Spleen (tissue), 13 donors: ENCODE measurements at places on chromosomes 2 and 18. TPM values are rescaled to one million over a fixed set of nuclear protein-coding genes. Genes with fewer than 3 reads are reported as not detected.

DNA sequence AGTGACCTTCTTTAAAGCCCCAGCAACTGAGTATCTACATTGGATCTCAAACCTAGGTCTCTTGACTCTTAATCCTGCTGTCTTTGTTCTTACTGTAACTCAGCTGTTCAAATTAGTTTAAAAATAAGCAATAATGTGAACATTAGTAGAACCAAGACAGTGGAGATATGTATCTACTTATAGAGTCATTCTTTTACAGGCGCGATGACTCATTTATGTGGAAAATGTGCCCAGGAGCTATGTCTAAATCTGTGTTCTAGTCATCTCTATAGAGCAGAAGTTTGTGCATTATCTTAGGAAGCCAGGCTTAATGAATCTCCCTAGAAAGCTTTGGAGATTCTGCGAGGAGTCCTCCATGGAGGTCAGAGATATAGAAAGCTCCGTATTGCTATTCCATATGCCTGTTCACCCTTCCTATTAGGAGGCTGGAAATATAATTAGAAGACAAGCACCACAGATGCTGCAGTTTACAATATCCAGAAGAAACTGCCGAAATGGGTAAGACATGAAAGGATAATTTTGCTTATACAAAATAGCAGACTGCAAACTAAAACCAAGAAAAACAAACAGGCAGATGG is 211.6 kb downstream of the TRIB2 start:
- no peak overlapping the region for H3K27ac ChIP-seq
- H3K4me1 ChIP-seq: peaks cover 10% of the 10 kb centered on the region
- no peak for DNase-seq
- no peaks in the 10 kb centered on the region for H3K27me3 ChIP-seq
- no peaks in the 10 kb centered on the region for H3K36me3 ChIP-seq
- H3K4me3 ChIP-seq: no peak overlapping the region

DNA sequence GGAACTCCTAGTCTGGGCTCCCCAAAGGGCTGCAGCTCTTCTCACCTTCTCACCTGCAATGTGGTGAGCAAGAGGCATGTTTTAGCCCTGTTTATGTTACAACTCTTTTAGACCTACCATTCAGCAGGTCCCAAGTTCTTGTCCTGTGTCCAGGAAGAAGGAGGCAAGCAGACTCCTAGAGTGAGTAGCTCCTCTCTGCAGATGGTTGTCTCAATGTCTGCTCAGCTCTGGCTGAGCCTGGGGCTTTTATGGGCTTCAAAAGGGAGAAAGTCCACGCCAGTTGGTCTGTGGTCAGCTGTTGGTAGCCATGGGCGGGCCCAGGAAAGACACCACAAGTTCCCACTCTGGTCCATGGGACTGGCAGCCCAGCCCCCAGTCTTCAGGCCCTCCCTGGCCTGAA is 148.1 kb upstream of the HS6ST1 start:
- no peak overlapping the region for H3K27ac ChIP-seq
- no peak overlapping the region for H3K4me3 ChIP-seq
- no peaks in the 10 kb centered on the region for H3K4me1 ChIP-seq
- no peaks in the 10 kb centered on the region for H3K36me3 ChIP-seq

DNA sequence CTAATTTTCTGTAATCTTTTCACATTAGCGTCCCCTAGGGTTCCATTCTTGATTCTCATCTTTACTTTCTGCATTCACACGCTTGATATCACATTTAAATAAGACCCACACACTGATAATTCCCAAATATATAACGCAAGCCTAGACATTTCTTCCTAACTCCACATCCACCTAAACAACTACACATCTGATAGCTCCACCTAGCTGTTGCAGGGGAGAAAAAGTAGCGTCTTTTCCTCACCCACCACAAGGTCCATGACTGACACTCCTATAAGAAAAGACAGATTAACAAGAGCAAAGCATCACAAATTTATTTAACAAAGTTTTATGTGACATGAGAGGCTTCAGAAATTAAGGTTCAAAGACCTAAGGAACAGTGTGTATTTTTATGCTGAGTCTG is 862.2 kb upstream of the DDX18 start:
- DNase-seq: no peak
- no peak overlapping the region for H3K27ac ChIP-seq
- no peaks in the 10 kb centered on the region for H3K27me3 ChIP-seq
- H3K36me3 ChIP-seq: no peaks in the 10 kb centered on the region
- H3K4me3 ChIP-seq: no peak overlapping the region

FAP gene
- polyA plus RNA-seq: 1.9 TPM

DNA sequence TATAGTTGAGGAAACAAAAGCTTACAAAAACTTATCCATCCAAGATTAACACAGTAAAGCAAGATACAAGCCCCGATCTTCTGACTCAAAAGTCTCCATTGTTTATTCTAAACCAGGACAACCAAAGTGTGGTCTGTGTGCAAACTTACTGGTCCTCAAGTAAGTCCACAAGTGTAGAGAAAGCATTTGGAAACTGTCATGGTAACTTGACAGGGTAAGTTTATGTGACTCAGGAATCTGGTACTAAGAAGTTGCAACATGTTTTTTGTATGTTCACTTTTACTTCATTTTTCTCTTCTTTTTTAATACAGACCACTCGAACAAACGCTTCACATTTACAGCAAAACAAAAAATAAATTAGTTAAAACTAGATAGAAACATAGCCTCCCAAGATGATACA is 9.4 kb downstream of the MBD2 start:
- no peaks in the 10 kb centered on the region for H3K27me3 ChIP-seq
- DNase-seq: no peak
- peaks cover 30% of the 10 kb centered on the region for H3K4me1 ChIP-seq
- no peaks in the 10 kb centered on the region for H3K36me3 ChIP-seq
- no peak overlapping the region for H3K4me3 ChIP-seq

GRCh38 chr2:130387804-130388203 is 31.9 kb downstream of the PTPN18 start:
- no peak for DNase-seq

- H3K4me3 ChIP-seq: no peak overlapping the region
- no peaks in the 10 kb centered on the region for H3K27me3 ChIP-seq
- no peak overlapping the region for H3K27ac ChIP-seq
- no peak for DNase-seq
- H3K4me1 ChIP-seq: no peaks in the 10 kb centered on the region
- no peaks in the 10 kb centered on the region for H3K36me3 ChIP-seq
These were observed 414.2 kb upstream of the CHAC2 start for GRCh38 chr2:53353135-53354114.

DNA sequence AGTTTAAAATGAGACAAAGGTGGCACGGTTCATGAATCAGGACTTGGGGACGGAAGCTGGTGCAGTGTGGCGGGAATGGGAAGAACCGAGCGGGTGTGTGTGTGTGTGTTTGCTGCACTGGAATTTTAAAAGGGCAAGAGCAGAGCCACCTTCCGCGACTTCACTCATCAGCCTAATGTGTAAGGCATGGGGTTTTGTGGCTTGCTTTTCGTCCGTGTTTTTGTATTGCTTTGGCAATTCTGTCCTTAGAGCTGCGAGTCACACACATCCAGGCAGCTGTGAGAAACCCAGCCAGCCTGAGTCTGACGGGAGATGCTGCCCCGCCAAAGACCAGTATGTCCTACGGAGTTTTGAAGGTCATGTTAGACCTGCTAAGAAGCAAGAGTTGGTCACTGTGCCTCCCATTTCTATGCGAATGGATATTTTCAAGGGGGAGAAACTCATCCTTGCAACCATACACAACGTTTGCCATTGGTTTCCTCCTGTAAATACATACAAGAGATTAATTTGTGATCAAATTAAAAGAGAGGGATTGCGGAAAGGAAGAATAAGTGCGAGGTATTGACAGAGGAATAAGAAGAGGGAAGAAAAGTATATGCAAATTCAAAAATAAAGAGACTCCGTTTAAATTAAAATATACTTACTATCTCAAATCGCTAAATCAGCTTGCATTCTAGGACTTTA is 665 bp upstream of the CACNB4 start:
- peak overlapping the region; percentile 57 for H3K4me3 ChIP-seq
- no peaks in the 10 kb centered on the region for H3K36me3 ChIP-seq
- DNase-seq: no peak
- H3K4me1 ChIP-seq: no peaks in the 10 kb centered on the region
- H3K27ac ChIP-seq: no peak overlapping the region
- H3K27me3 ChIP-seq: peaks cover 44% of the 10 kb centered on the region

POTEI gene
- not detected for polyA plus RNA-seq

DNA sequence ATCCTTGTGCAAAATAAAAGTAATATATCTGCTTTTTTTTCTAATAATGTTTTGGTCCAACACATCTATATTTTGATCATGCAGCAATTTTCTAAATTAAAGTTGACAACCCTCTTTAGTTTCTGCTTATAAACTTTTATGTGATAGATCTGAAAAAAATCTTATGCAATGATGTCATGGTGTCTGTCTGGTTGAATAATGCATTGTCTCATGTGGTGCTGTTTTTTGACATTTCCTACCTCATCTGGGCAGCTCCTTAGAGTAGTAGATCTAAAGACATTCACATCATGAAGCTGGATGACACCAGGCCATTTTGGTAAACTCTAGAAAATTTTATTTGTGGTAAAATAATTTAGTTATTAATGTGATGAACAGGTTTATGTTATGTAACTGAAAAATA is 106.8 kb upstream of the FN1 start:
- no peak overlapping the region for H3K4me3 ChIP-seq
- H3K4me1 ChIP-seq: no peaks in the 10 kb centered on the region
- no peaks in the 10 kb centered on the region for H3K27me3 ChIP-seq
- DNase-seq: no peak

CD302 gene
- 16.0 TPM for polyA plus RNA-seq

GRCh38 chr2:218567797-218568189 is 358 bp downstream of the USP37 start:
- H3K4me3 ChIP-seq: peak overlapping the region; percentile 89
- peaks cover under 1% of the 10 kb centered on the region for H3K36me3 ChIP-seq
- DNase-seq: no peak
- peaks cover 38% of the 10 kb centered on the region for H3K4me1 ChIP-seq

- DNase-seq: peak; percentile 69
- peaks cover 5% of the 10 kb centered on the region for H3K4me1 ChIP-seq
- H3K27me3 ChIP-seq: no peaks in the 10 kb centered on the region
- H3K27ac ChIP-seq: no peak overlapping the region
These were observed 28.2 kb upstream of the PRLH start for GRCh38 chr2:237538001-237538720.

DNA sequence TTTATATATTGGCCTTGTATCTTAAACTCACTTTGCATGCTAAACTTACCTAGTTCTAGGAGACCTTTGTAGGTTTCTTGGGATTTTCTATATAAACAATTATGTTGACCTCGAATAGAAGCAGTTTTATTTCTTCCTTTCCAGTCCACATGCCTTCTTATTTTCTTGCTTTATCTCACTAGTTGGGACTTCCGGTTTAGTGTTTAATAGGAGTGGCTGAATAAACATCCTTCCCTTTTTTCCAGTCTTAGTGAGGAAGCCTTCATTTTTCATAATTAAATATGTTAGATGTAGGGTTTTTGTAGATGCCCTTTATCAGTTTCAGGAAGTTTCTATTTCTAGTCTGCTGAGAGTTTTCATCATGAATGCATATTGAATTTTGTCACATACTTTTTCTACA is 347.3 kb upstream of the HNRNPA3 start:
- no peaks in the 10 kb centered on the region for H3K27me3 ChIP-seq
- H3K4me1 ChIP-seq: no peaks in the 10 kb centered on the region
- DNase-seq: no peak

DNA sequence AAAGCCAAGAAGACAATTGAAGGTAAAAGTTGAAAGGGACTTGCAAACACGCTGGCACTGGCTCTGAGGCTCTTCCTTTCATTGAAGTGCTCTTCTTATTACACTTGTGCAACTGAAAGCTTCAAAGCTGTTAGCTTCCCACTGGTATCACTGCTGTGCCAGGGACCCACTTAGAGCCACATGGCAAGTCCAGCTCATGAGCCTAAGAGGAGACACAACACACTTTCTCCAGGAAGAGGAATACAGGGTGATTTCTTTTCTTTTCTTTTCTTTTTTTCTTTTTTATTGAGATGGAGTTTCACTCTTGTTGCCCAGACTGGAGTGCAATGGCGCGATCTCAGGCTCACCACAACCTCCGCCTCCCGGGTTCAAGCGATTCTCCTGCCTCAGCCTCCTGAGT is 218.2 kb downstream of the ATAD2B start:
- H3K27me3 ChIP-seq: no peaks in the 10 kb centered on the region
- no peak overlapping the region for H3K4me3 ChIP-seq
- no peak overlapping the region for H3K27ac ChIP-seq
- H3K4me1 ChIP-seq: no peaks in the 10 kb centered on the region
- DNase-seq: no peak
- peaks cover 25% of the 10 kb centered on the region for H3K36me3 ChIP-seq

SPC25 gene
- 2.8 TPM for polyA plus RNA-seq

GRCh38 chr2:134253117-134253704 is 661 bp upstream of the MGAT5 start:
- DNase-seq: no peak
- H3K4me3 ChIP-seq: no peak overlapping the region
- H3K27ac ChIP-seq: peak overlapping the region; percentile 86
- H3K36me3 ChIP-seq: peaks cover 6% of the 10 kb centered on the region
- H3K27me3 ChIP-seq: no peaks in the 10 kb centered on the region
- H3K4me1 ChIP-seq: peaks cover 87% of the 10 kb centered on the region

DNA sequence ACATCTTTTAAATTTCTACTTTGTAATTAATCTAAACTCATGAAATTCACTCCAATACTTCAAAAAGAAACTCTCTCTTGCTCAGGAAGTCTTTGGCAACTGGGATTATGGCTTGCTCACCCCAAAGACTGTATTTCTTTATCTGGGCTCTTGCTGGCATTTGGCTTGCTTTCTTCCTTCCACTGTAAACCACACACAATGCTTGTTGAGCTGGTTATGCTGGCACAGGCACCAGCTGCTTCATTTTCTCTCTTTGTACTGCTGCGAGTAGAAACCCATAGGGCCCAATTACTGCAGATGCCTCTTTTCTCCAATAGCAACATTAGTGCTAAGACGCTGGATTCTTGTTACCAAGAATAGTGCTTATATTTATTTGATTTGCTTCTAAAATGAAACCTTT is 51.4 kb downstream of the SLC38A11 start:
- H3K27me3 ChIP-seq: no peaks in the 10 kb centered on the region
- H3K4me1 ChIP-seq: no peaks in the 10 kb centered on the region
- no peak overlapping the region for H3K27ac ChIP-seq
- no peak for DNase-seq
- no peak overlapping the region for H3K4me3 ChIP-seq

DNA sequence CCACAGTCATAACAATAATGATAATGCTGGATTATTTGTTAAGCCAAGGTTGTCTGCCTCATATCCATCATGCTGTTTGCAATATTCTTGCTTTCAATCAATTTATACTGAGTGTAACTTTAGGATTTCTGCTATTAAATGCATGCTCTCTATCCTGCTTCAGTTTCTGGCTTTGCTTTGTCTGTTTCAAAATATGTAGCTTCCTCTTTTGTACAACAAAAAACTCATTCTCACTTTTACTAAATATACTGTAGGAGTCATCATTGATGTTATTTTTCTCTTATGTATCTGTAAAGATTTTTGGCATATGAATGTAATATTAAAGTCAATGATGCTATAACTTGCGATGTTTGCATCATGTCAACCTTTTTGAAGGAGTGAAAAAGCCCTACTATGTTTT is 149.3 kb downstream of the GPD2 start:
- no peak for DNase-seq
- no peaks in the 10 kb centered on the region for H3K4me1 ChIP-seq
- H3K4me3 ChIP-seq: no peak overlapping the region
- H3K36me3 ChIP-seq: no peaks in the 10 kb centered on the region
- H3K27ac ChIP-seq: no peak overlapping the region

SOX11 gene
- polyA plus RNA-seq: 0.09 TPM

- H3K4me3 ChIP-seq: no peak overlapping the region
- no peaks in the 10 kb centered on the region for H3K27me3 ChIP-seq
- H3K27ac ChIP-seq: no peak overlapping the region
- DNase-seq: no peak
- no peaks in the 10 kb centered on the region for H3K4me1 ChIP-seq
- H3K36me3 ChIP-seq: no peaks in the 10 kb centered on the region
These were observed 35.6 kb downstream of the FAM124B start for GRCh38 chr2:224366267-224366844.

TTC27 gene
- polyA plus RNA-seq: 12.7 TPM

CHRND gene
- not detected for polyA plus RNA-seq
